ENCODE measurements at places on chromosomes 3 and 15.

- DNase-seq = no peak
Measured at GRCh38 chr3:13045904-13046568, 27.2 kb downstream of the IQSEC1 start.

DNA sequence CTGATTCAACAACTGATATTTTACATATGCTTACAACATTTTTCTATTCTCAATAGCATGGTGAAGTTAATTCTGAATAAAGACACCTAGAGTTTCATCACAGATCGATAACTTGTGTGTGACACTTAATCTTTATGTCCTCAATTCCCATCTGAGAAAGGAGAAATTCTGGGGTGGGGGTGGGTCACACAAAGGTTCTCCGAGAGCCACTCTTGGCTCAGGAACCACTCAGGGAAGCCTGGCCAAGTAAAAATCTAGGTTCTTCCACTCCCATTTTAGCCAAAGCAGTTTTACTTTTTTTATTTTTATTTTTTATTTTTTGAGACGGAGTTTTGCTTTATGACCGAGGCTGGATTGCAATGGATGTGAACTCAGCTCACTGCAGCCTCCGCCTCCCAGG, 111.0 kb upstream of the TBL1XR1 start:
- no peak for DNase-seq

DNA sequence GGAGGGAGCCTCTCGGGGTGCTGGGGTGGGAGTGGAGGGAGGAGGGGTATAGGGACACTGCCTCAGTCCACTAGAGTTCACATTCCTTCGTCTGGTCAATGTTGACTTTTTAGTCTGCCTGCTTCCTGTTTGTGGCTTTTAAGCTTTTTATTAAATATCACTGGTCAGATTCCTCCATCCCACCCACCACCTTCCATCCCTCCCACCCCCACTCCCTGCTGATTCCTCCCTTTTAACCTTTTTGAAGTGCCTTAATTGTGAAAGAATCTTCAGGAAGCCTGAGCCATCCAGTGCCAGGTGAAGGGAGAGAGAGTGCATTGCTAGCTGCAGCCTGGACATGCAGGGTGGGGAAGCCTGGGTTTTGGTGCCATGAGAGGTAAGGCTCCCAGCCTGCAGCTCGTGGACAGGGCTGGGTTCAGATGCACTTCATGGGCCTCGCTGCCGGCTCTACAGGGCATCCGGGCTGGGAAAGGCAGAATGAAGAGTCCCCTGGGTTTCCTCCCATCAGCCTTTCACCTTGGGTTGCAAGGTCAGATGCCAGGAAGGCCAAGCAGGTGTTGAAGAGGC, 105.9 kb downstream of the DNAJB8 start:
- no peak for DNase-seq

DNA sequence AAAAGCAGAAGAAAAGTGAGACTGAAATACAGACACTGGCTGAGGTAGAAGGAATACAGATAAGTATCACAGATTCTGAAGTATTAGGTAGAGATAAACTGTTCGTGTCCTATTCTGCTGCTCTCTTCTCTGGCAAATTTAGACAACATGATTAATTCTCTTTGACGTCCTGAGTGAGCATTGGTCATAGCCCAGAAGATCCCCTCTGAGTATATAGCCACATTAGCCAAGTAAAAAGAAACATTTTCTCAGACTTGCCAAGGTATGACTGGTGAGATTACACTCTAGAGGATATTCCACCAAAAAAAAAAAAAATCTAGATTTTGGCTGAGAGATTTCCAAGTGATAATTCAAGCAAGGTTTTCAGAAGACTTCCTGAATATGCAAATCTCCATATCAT, 111.4 kb upstream of the ALCAM start:
- DNase-seq = no peak

DNA sequence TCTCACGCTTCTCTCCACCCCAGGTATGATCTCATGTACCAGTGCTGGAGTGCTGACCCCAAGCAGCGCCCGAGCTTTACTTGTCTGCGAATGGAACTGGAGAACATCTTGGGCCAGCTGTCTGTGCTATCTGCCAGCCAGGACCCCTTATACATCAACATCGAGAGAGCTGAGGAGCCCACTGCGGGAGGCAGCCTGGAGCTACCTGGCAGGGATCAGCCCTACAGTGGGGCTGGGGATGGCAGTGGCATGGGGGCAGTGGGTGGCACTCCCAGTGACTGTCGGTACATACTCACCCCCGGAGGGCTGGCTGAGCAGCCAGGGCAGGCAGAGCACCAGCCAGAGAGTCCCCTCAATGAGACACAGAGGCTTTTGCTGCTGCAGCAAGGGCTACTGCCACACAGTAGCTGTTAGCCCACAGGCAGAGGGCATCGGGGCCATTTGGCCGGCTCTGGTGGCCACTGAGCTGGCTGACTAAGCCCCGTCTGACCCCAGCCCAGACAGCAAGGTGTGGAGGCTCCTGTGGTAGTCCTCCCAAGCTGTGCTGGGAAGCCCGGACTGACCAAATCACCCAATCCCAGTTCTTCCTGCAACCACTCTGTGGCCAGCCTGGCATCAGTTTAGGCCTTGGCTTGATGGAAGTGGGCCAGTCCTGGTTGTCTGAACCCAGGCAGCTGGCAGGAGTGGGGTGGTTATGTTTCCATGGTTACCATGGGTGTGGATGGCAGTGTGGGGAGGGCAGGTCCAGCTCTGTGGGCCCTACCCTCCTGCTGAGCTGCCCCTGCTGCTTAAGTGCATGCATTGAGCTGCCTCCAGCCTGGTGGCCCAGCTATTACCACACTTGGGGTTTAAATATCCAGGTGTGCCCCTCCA, 19.1 kb downstream of the TYRO3 start:
- no peak for DNase-seq

- DNase-seq = no peak
Measured at GRCh38 chr3:40086890-40087883, 222.3 kb upstream of the EIF1B start.

DNA sequence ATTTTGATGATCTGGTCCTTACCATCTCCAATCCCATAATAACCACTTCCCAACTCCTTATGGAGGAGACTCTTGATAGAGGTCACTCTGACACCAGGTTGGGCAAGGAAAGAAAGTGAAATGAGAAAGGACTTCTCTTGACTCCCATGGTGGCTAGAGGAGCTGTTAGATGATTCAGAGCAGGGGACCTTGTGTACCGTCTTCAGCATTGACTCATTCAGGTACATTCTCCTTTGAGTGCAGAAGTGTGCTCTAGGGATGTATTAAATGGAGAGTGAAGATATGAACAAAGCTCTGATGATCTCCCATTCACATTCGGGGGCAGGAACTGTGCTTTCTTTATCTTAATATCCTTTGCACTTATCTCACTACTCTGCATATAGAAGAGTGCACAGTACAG, 46.3 kb upstream of the GAP43 start:
- no peak for DNase-seq

DNA sequence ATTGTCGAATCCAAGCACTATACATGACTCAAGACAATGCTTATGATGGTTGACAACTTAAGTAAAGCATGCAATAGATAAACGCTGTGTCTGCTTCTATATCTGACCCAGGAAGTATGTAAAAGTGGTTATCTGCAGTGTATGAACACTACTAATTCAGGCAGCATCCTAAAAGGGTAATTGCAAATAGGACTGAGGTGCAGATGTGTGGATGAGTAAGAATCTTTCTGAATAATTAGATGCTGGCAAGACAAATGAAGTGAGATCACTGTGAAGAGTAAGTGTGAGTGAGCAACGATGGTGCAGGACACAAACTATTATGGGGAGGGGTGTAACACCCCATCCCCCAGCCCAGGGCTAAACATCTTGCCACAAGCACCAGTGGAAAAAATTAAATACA, 195.7 kb upstream of the CHRNA7 start:
- no peak for DNase-seq

- DNase-seq = no peak
Measured at GRCh38 chr3:15207836-15208504, 1.9 kb downstream of the CAPN7 start.

GRCh38 chr15:44788748-44789147, 52.4 kb downstream of the TRIM69 start:
- DNase-seq = peak; percentile 38

DNA sequence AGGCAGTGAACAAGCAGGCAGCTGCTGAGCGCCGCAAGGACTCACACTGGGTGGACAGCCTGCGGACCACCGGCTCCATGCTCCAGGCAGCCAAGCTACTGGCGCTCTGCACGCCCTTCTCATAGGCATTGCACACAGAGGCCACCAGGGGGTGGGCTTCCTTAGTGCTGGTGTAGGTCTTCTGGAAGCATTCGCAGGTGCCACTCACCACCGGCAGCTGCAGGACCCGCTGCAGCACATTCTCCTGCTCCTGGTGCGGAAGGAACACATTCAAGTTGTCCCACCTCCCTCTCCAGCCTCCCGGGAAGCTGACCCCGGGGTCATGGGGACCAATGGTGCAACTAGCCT, 6.0 kb downstream of the PLIN1 start:
- no peak for DNase-seq

DNA sequence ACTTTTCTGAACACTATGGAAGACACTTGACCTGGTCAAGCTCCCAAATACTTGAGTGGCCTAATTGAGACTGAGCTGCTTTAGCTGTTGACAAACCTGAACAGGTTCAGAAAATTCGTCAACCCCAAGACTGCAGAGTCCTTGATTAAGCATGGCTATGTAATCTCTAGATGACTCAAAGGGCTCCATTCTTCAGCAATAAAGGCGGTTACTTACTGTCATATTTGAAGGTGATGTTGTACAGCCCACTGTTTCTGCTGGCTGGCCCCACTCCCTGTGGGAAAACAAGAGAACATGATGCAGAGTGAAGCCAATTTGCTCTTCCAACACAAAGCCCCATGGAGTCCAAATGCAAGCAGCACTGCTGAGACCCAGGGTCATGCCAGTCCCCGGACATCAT, 45.1 kb downstream of the IL17RD start:
- DNase-seq = no peak

GRCh38 chr3:180199417-180199995, 162.8 kb upstream of the PEX5L start:
- no peak for DNase-seq

DNA sequence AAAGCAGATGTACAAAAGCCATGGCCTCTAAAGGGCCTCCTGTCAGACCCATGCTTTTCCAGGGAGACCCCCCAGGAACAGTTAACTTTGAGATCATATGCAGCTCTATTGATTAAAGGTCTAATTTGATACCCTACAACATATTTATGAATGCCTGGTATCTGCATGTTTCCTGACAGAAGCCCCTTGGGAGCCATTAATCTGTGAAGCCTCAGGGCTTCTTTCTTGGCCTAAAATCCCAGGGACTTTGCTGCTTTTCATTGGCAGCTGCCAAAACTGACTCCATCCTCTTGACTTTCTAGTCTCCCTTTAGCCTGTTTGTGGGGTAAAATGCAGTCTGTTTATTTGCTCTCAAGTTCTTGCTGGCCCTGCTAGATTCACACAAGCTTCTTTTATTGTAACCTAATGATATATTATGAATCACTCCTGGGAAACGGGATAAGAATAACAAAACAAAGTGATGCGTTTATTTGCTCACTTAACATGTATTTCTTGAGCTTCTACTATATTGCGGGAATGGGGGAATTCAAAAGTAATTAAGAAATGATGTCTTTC, 257.0 kb downstream of the LSAMP start:
- DNase-seq = no peak

- DNase-seq = peak; percentile 46
Measured at GRCh38 chr3:50623840-50624474, 7.0 kb downstream of the MAPKAPK3 start.

DNA sequence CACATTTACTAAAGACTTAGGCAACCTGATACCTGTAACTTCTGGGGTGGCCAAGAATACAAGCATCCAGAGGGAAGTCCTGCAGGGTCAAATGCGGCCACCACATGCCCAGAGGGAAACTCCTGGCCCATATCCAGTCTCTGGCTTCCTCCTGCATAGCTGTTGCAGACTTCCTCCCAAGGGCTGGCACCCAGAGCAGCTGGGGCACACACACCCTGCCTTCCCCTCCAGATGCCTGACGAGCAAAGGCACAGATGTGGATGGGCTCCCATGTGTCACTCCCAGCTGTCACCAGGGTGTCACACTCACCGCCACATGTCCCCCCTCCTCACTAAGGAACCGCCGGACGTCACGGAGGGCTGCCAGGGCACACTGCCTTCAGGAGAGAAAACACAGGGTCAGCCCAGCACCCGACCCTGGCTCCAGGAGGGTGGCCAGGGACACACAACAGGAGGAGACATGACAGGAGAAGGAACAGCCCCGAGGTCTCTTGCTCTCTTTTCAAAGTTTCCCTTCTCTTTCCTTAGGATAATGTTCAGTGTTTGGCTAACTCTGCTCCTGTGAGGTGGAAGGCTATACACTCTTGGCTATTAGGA, 13.2 kb downstream of the PFKFB4 start:
- DNase-seq = no peak

GRCh38 chr3:136336329-136337100, 86.4 kb downstream of the PCCB start:
- no peak for DNase-seq

DNA sequence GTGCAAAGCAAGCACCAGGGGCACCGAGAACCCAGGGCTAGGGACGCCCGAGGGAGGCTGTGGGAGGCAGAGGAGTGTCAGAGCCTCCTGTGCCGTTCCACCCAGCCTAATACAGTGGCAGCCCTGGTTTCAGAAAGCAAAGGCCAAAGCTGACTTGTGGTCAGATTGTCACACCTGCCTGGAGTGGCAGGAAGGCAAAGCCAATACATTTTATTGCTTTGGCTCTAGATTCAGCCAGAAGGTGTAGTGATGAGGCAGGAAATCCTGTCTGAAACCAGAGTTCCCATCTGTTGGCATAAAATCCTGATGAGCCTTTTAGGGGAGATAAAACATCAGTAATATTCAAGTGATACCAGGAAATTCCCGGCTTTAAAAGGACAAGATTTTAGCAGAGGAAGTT, 168.3 kb downstream of the SLCO3A1 start:
- no peak for DNase-seq

DNA sequence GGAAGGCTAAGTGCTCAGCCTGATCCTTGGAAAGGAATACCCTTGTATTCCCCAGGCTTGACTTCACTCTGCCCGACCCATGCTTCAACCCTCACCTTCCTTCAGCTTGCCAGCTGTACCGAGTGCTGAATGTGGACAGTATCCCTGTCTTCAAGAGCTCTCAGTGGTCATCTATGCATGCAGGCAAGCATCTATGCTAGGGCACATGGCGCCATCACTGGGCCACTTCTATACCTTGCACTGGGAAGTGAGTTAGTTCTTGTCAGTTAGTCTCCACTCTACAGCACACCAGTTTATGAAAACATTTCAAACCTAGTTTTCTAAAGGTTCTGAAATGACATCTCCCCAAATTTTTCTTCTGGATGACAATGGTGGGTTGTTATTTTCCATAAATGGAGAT, 82.0 kb upstream of the MYRIP start:
- no peak for DNase-seq

GRCh38 chr3:39065197-39065596, 13.4 kb downstream of the WDR48 start:
- DNase-seq = no peak

All from activated CD8-positive, alpha-beta memory T cell treated with anti-CD3 and anti-CD28 coated beads, Interleukin-2, amount 50 U/mL, for 4 hours (primary cell).